ENCODE measurements at places on chromosomes 16 and 17.

GRCh38 chr17:50816771-50817751, 18.3 kb upstream of the WFIKKN2 start:
- H3K36me3 ChIP-seq: no peaks in the 10 kb centered on the region
- peaks cover 4% of the 10 kb centered on the region for H3K27me3 ChIP-seq

DNA sequence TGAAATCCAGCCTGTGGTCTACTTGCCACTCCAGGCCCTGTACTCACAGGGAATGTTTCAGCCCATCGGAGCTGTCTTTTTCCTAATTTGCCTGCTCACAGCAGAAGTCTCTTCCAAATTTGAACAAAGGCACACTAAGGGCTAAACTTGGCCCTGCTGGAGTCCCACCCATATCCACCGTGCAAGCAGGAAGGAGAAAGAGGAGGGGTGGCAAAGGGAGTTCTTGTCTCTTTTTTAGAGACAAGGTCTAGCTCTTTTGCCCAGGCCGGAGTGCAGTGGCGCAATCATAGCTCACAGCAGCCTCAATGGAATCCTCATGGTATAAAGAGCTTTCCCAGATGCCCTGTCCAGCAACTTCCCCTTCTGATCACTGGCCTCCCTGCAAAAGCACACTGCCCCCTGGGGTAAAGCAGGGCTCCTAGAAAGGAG, 2.7 kb upstream of the PRM1 start:
- H3K4me1 ChIP-seq: peaks cover 15% of the 10 kb centered on the region
- no peaks in the 10 kb centered on the region for H3K27me3 ChIP-seq
- H3K27ac ChIP-seq: no peak overlapping the region
- no peak for DNase-seq
- no peak overlapping the region for H3K4me3 ChIP-seq

GRCh38 chr17:42535155-42536047, 640 bp upstream of the NAGLU start:
- H3K27ac ChIP-seq: peak overlapping the region; percentile 94
- no peak for DNase-seq
- H3K4me1 ChIP-seq: peaks cover 31% of the 10 kb centered on the region
- no peaks in the 10 kb centered on the region for H3K27me3 ChIP-seq
- H3K4me3 ChIP-seq: peak overlapping the region; percentile 70

- no peaks in the 10 kb centered on the region for H3K4me1 ChIP-seq
- no peak overlapping the region for H3K4me3 ChIP-seq
Observed at GRCh38 chr16:29009050-29009837, 24.4 kb downstream of the LAT start.

Measured in B cell (primary cell).